ENCODE measurements at places on chromosomes 5 and 9. TPM values are rescaled to one million over a fixed set of nuclear protein-coding genes. Genes with fewer than 3 reads are reported as not detected.

The XRCC4 gene
- total RNA-seq: 11.7 TPM

The PCDHGA7 gene
- total RNA-seq: 3.3 TPM

The TICAM2 gene
- total RNA-seq: 4.3 TPM

The FYB1 gene
- total RNA-seq: not detected

The ADAMTS12 gene
- 51.3 TPM for total RNA-seq

The TTC1 gene
- total RNA-seq: 23.1 TPM

GRCh38 chr9:96420468-96421219 is 2.5 kb upstream of the ZNF367 start:
- H3K27ac ChIP-seq: peak overlapping the region; percentile 56
- no peaks in the 10 kb centered on the region for H3K36me3 ChIP-seq
- H3K4me3 ChIP-seq: no peak overlapping the region
- no peaks in the 10 kb centered on the region for H3K27me3 ChIP-seq

- H3K4me3 ChIP-seq: no peak overlapping the region
- H3K27ac ChIP-seq: no peak overlapping the region
These were observed 155.7 kb downstream of the C9orf50 start for GRCh38 chr9:129464972-129465833.

DNA sequence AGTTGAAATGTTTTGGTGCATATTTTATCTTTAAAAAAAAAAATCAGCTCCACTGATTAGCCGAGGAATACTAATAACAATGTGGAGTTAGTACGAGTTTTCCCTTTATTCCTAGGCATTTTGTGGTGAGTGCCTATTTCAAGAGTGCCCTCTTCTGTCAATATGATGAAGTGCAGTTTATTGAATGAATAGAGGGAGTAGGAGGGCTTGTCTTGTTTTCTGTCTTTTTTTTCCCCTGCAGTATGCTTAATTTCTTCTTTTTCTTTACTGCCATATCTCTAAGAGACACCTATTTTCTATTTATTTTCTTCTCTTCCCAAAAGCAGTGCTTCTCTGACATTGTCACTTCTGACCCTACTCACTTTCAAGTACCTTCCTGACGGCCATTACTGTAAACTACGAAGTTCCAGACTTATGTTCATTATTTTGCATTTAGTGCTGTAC is 169.6 kb upstream of the PITX1 start:
- no peaks in the 10 kb centered on the region for H3K36me3 ChIP-seq
- H3K27ac ChIP-seq: no peak overlapping the region
- H3K4me3 ChIP-seq: no peak overlapping the region
- no peak for DNase-seq
- H3K27me3 ChIP-seq: no peaks in the 10 kb centered on the region

DNA sequence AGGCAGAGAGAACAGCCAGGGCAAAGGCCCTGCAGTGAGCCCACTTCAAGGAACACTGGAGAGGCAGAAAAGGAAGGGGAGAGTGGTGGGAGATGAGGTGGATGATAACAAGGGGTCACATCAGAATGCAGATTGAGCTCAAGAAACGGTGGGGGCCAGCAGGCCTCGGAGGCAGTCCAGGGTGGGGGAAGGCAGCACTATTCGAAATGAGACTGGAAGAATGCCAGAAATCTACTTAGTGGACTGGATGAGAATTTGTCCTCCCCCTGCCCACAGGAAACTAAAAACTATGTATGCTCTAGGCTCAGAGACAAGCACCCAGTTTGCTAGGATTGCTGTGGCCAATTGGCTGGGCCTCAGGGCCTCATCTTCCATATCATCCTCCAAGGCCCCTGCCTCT is 148.7 kb downstream of the ADAMTS12 start:
- H3K36me3 ChIP-seq: no peaks in the 10 kb centered on the region
- H3K4me1 ChIP-seq: peaks cover 3% of the 10 kb centered on the region
- H3K4me3 ChIP-seq: no peak overlapping the region
- no peaks in the 10 kb centered on the region for H3K27me3 ChIP-seq

- DNase-seq: peak; percentile 59
- H3K27me3 ChIP-seq: no peaks in the 10 kb centered on the region
- H3K36me3 ChIP-seq: no peaks in the 10 kb centered on the region
- no peaks in the 10 kb centered on the region for H3K4me1 ChIP-seq
These were observed 38.2 kb upstream of the DMXL1 start for GRCh38 chr5:119032656-119033055.

DNA sequence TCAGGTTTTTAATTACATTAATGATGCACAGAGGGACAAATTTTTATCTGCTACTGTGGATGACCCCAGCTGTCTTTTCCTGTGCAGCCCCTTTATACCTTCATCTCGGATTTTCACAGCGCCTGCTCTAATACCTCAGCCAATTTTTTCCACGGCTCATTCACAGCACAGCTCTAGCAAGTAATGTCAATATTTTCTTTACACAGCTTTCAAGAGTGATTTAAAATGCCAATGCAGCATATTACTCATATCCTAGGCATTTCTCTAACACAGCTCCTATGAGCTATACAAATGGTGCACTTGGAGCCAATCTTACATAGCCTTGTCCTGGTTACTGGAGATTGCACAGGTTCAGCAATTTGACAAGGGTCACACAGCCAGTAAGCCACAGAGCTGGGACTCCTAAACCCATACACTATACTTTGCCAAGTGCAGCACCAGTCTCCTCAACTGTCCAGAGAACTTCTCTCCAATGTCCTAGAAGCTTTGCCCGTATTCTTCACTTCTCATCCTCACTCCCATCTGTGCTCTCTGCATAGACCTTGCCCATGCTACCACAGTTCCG is 661.8 kb downstream of the DTWD2 start:
- H3K27me3 ChIP-seq: no peaks in the 10 kb centered on the region
- H3K27ac ChIP-seq: no peak overlapping the region
- no peak for DNase-seq
- H3K4me1 ChIP-seq: no peaks in the 10 kb centered on the region
- no peak overlapping the region for H3K4me3 ChIP-seq

DNA sequence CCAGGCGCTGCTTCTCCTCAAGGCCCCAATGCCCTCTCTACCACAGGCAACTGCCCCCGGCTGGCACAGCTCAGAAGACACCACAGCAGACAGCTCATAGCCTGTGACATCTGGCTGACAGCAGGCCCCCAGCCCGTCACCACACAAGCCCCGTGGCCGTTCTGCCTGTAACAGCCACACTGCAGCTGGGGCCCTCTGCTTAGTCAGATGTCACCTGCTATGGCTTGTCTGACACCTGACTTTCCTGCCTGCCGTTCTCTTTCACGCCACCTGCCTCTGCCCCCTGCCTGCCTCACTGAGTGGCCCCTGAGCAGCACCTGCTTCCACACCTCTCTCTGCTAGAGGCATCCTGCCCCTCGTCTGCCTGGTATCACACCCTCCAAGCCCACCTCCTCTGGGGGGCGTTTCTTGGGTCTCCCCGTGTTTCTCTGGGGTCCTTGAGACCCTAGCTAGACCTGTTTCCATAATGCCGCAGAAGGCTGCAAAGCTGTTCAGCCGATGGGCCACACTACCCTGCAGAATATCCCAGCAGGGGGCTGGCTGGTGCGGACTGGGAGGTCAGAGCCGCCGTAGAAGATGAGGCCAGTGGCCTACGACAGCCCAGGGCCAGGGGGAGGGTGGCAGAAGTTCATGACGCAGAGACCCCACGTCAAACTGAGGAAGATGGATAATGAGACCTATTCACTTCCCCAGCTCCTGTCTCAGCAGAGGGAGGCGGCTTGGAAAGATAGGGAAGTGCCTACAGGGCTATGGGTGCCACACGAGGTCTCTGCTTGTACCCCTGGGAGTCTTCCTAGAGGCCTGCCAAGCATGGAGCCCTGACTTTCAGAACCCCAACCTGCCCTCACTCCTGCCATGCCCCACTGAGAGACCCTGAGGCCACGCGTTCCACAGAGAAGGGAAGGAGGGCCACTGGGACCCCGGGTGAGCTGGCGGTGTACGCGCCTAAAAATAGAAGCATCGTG is 95.1 kb downstream of the ZNF354C start:
- no peak overlapping the region for H3K27ac ChIP-seq
- no peak for DNase-seq
- H3K4me3 ChIP-seq: no peak overlapping the region
- no peaks in the 10 kb centered on the region for H3K4me1 ChIP-seq

DNA sequence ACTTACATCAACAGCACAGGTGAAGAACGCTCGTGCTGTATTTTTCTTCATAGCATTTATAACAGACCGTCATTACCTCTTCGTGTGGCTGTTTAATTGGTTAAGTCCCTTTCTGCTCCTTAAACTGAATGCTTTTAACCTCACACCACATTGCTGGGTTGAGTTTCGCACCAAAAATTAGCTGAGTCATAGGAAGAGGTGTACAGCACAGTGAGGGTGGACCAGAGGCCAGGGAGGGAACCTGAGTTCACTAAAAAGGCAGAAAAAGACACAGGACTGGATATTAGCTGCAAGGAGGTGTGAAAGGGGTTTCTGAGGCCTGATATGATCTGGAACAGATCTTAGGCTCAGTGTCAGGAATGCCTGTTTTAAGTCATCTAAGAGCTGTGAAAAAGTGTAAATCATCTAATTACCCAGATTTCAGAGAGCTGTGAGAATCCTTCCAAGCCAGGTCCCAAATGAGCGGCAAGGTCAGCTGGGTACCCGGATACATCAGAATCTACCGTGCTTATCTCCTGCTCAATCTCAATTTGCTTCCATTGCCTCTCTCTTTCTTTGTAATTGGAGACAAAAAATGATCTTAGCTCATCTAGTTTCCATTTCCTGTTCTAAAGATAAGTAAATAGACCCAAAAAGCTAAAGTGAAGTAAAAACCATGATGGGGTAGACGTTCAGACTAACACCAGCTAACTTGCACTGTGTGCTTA is 7.1 kb upstream of the CFAP90 start:
- no peak overlapping the region for H3K4me3 ChIP-seq
- no peak overlapping the region for H3K27ac ChIP-seq
- no peaks in the 10 kb centered on the region for H3K4me1 ChIP-seq
- peaks cover 15% of the 10 kb centered on the region for H3K36me3 ChIP-seq

DNA sequence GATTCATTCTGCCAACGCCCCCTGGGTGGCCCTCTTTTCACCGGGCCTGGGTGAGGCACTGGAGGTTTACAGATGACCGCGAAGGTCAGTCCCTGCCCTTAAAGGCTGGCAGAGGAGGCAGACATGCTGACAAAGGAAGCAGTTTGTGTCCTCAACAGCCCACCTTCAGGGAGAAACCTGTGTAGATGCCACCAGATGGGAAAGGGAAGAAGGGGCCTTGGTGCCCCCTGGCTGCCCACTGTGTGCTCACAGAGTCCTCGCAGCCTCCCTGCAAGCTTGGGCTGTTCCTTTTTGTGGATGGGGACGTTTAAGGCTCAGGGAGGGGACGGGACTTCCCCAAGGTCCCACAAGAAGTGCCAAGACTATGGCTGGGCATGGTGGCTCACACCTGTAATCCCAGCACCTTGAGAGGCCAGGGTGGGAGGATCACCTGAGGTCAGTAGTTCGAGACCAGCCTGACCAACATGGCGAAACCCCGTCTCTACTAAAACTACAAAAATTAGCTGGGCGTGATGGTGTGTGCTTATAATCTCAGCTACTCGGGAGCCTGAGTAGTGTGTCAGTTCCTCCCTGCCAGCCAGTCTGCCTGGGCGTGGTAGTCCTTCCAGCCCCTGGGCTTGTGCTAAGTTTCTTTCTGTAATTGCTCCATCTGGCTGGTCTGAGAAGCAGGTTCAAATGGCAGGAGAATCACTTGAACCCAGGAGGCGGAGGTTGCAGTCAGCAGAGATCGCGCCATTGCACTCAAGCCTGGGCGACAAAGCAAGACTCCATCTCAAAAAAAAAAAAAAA is 36.2 kb downstream of the NEK6 start:
- H3K27me3 ChIP-seq: no peaks in the 10 kb centered on the region
- H3K36me3 ChIP-seq: peaks cover 55% of the 10 kb centered on the region

DNA sequence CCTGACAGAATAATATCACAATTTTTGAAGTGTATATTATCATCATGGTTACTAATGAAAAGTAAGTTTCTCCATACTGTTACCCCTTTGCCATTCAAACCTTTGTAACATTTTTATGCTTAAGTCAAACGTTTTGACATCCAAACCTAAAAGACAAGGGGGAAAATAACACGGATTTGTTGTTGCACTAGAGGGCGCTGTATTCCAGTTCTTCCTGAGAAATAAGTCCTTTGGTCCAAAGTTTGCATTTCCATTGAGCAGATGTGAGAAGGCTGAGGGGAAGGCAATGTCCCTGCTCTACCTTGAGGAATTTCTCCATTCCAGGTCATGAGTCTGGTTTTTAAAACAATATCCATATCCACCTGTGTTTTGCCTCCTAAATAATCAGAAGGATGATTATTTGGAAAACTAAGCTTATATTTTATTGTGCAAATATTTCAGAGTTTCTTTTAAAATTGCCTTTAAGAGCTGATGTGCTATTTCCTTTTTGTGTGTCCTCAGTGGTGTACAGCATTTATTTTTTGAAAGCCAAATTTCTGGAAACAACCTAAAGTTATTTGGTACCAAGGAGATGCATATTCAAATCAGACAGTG is 9.7 kb downstream of the LECT2 start:
- no peak overlapping the region for H3K27ac ChIP-seq
- H3K36me3 ChIP-seq: no peaks in the 10 kb centered on the region
- H3K27me3 ChIP-seq: no peaks in the 10 kb centered on the region
- no peak overlapping the region for H3K4me3 ChIP-seq
- DNase-seq: peak; percentile 89

- no peaks in the 10 kb centered on the region for H3K27me3 ChIP-seq
- H3K27ac ChIP-seq: no peak overlapping the region
- H3K4me3 ChIP-seq: no peak overlapping the region
- peaks cover 17% of the 10 kb centered on the region for H3K4me1 ChIP-seq
- H3K36me3 ChIP-seq: no peaks in the 10 kb centered on the region
These were observed 4.2 kb downstream of the PRR7 start for GRCh38 chr5:177450667-177451424.

GRCh38 chr5:170749911-170750431 is 33.6 kb upstream of the GABRP start:
- no peak for DNase-seq

GRCh38 chr9:16335788-16336580 is 534.5 kb downstream of the BNC2 start:
- H3K36me3 ChIP-seq: no peaks in the 10 kb centered on the region
- H3K4me1 ChIP-seq: peaks cover 18% of the 10 kb centered on the region
- peak; percentile 99 for DNase-seq
- H3K4me3 ChIP-seq: no peak overlapping the region

All from IMR-90 (cell line).